ENCODE measurements at places on chromosomes 4 and X.

DNA sequence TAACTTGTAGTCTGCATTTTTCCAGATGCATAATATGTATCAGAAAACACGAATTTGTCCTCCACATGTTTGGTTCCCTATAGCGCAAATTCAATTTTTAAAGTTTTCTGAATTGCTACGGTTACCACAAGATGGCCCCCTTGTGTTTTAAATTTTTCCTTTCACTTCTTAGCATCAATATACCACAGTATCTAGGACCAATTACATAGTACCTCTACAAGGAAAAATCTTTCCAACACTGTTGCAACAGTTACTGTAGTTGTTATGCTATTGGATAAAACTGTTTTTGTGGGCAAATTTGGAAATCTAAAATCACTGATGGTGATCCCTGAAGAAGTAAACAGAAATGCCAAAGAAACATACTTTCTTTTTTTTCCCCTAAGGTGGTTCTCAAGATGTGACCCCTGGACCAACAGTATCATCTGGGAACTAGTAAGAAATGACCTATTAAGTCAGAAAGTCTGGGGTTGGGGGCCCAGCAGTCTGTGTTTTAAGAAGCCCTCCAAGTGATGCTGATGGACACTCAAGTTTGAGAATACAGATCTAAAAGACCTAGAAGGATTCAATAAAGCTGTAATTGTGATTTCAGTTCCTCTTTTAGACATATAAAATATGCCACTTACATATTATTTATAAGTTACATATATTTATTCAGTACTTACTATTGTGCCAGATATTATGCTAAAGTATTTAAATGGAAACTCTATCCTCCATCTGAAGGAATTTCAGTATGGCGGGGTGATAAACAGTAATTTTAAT lies 3.1 kb downstream of the ZGRF1 start:
- DNase-seq, result no peak

- no peak for DNase-seq
These were observed 23.3 kb downstream of the CAMK2D start for GRCh38 chr4:113738251-113738650.

DNA sequence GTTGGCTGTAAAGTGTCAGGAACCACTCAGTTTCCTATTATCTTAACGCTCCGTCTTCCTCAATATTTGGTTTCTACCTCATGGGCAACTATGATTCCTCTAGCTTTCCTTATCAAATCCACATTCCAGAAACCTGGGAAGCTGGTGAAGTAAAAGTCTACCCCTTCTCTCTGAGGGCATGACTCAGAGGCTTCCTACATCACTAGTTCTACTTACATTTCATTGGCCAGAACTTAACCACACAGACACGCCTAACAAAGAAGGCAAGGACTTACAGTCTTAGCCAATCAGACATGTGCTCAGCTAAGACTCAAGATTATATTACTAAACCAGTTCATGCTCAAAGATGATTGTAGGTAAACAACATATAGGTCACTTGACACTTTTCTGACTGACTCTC lies 30.4 kb downstream of the COX7B2 start:
- DNase-seq, result no peak

GRCh38 chr4:55079451-55080173 lies 45.8 kb downstream of the KDR start:
- no peak for DNase-seq

DNA sequence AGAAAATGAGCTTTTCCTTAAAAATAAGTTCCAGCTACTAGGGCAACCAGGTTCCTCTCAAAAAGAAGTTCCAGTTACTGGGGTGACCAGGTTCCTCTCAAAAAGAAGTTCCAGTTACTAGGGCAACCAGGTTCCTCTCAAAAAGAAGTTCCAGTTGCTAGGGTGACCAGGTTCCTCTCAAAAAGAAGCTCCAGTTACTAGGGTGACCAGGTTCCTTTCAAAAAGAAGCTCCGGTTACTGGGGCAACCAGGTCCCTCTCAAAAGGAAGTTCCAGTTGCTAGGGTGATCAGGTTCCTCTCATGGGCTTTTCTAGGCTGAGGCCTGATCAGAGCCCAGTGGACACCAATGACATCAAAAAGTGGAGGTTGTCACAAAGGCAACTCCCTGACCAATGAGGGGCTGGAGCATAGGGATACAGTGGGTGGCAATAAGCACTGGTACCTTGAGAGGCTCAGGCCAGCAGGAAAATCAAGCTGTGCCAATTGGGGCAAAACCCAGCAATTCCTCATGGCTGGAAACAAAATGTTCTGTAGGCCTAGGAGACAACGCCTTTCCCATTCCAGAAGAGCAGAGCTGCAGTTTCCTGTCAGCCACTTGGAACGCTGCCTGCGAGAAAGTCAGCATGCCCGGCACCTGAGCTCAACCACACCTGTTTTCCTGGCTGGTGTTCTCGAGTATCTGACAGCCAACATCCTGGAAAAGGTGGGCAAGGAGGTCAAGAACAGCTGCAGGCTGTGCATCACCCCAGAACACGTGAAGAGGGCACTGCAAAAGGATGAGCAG lies 12.3 kb upstream of the SYTL5 start:
- DNase-seq, result no peak

- DNase-seq, result no peak
These were observed 74.6 kb downstream of the ARSJ start for GRCh38 chr4:113904877-113905276.

DNA sequence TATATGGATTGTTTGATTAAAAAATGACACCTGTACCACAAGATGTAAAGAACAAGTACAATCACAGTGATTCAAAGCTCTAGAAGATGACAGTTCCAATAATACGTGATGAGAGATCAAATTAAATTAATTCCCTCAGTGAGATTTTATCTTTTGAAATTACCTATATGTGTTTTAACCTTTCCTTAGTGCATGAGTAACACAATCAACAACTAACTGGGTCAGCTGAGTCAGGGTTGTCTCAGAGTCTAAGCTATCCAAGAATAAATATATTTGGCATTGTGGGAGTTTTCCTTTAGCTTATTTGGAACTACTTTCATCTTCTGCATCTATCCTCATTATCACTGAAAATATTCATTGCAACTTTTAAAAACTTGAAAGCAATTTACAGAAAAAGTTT lies 162.8 kb downstream of the WDFY3 start:
- no peak for DNase-seq

DNA sequence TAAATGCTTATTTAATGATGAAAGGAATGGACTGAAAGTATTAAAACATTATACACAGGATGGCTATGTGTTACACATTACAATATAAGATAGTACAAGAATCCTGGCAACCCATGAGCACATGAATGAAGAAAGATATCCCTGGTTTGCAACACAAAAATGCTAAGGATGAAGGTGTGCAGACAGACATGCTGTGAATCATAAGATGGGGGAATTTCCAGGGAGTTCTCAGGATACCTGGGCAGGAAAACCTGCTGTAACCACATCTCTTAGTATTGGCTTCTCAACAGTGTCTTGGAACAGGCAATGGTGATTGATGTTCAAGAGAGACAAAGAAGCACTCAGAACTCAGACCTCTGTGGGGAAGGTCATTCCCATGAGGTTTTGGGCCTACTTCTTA lies 23.9 kb upstream of the ANOS1 start:
- DNase-seq, result no peak

DNA sequence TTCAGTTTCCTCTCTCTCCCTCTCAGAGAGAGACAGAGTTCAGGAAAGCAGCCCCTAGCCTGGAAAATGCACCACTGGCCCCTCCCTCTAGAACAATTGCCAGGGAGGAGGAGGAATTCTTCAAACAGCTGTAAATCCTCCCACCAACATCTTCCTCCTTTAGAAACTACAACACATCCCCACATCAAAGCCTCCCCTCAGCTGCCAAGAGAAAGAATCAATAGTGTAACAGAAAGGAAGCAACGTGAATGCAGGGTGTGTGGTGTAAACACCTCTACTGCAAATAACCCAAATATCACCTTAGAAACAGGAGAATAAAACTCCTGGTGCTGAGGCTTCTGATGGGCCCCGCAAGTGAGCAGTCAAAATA lies 249.9 kb upstream of the GATB start:
- DNase-seq, result no peak

- DNase-seq, result no peak
These were observed 25.7 kb downstream of the CCKAR start for GRCh38 chr4:26464420-26465095.

GRCh38 chr4:6926681-6927478 lies 17.3 kb downstream of the TBC1D14 start:
- no peak for DNase-seq

GRCh38 chr4:75512386-75513211 lies 1.6 kb downstream of the RCHY1 start:
- no peak for DNase-seq

- DNase-seq, result no peak
These were observed 112.8 kb downstream of the AFAP1 start for GRCh38 chr4:7826909-7827306.

- no peak for DNase-seq
These were observed 7.7 kb upstream of the APBB2 start for GRCh38 chr4:41221850-41222645.

DNA sequence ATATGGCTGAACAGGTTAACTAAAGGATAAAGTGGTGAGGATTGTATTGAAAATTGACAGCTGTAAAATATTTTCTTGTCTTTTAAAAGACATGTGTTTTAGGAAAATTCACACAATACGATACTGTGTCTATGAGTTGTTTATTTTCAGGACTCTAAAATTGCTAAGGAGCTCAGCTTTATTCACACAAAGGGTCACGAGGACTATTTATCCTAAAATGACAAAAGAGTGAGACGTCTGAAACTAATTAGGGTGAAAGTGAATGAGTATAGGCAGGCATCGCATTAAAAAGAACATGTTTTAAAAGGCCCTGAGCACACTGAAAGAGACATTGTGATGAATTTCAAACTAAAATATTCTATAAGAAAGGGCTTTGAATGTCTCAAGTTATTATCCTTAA lies 304.7 kb downstream of the SH2D1A start:
- no peak for DNase-seq

DNA sequence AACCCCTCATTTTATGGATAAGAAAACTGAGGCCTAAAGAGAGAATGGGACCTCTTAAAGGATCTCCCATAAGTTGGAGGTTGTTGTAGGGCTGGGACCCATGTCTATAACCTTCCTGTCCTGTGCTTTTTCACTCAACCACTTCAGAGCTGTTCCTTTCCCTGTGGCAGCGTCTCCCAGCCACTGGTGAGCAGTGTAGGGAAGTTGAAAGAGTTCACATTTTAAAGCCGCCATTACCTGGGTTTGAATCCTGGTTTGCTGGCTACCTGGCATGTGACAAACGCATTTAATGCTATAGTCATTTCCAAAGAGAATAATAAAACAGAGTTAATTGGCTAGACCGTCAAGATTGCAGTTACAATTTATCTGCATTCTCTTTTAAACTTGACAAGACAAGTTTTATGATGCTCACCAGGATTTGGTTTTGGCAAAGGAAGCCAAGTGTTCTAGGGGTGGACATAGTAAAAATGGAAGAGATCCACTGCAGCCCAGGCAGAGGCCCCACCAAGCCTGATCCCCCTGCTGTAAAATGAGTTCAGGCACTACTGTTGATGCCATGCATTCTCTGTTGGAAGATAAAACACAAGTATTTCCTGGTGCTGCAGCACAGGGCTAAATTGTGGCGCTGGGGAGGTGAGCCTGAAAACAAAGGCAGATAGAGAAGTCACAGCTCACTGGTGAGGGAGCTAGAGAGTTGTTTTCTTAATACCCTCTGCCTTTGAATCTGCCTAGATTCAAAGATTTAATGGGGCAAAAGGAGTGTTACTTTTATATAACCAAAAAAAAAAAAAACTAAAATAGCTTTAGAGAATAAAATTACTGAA lies 218.7 kb downstream of the NWD2 start:
- no peak for DNase-seq

- DNase-seq, result no peak
These were observed 1.9 kb downstream of the RNF4 start for GRCh38 chr4:2470791-2471190.

DNA sequence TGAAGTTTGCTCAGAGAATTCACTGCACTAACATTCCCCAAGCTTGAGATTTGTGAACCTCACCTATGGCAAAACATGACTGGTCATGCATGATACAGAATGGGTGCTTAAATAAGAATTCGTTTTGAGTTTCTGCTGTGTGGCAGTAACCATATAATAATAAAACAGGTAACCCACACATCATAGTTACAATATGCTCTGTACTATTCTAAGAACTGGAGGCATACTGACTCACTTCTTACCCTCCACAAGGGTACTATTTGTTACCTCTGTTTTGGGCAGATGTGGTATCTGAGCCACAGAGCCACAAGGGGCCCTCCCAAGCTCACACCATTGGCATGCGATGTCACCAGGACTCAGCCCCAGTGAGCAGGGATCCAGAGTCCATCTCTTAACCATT lies 17.6 kb downstream of the SLC2A9 start:
- DNase-seq, result no peak

- DNase-seq, result no peak
These were observed 15.6 kb upstream of the ART3 start for GRCh38 chr4:76058888-76059426.

DNA sequence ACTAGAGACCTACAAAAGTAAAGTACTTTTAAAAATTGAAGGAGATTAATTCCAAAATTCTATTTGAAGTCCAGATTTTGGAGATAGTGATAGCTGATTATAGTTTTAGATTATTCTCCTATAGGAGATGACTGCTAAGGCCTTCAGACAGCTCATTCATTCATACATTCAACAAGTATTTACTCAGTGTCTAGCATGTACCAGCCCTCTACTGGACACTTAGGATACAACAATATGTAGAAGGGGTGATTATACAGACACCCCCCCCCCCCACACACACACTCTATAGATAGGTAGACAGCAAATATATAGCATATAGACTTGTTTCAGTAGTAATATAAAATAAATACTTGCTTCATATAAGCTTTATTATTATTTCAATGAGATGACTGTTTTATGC lies 60.4 kb upstream of the TAF9B start:
- no peak for DNase-seq

- DNase-seq, result no peak
These were observed 21.7 kb upstream of the CXCL8 start for GRCh38 chr4:73718375-73719373.

- DNase-seq, result no peak
These were observed 192.3 kb downstream of the AASDH start for GRCh38 chr4:56195025-56195424.

GRCh38 chr4:68732653-68733466 lies 62.4 kb upstream of the UGT2B15 start:
- no peak for DNase-seq

GRCh38 chr4:145216535-145216934 lies 36.1 kb upstream of the OTUD4 start:
- DNase-seq, result no peak

DNA sequence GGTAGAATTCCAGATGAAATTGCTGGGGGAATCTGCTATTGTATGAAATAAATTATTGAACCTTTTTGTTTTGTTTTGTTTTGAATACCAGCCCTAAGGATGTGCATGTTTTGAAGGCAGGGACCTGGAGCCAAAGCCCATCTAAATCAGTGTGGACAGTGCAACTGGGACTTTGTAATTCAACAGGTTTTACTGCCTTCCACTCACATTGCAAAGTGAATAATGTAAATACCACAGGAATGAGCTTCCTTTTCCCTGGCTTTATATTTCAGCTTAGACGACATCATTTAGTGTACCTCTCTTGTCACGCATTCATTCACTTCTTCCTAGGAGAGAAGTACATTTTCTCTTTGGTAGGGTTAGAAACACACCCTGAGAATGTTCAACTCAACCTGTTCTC lies 795.0 kb downstream of the CENPC start:
- DNase-seq, result no peak

GRCh38 chrX:40582811-40583210 lies 2.0 kb downstream of the ATP6AP2 start:
- DNase-seq, result no peak
